ENCODE measurements at places on chromosomes 1 and 21.

DNA sequence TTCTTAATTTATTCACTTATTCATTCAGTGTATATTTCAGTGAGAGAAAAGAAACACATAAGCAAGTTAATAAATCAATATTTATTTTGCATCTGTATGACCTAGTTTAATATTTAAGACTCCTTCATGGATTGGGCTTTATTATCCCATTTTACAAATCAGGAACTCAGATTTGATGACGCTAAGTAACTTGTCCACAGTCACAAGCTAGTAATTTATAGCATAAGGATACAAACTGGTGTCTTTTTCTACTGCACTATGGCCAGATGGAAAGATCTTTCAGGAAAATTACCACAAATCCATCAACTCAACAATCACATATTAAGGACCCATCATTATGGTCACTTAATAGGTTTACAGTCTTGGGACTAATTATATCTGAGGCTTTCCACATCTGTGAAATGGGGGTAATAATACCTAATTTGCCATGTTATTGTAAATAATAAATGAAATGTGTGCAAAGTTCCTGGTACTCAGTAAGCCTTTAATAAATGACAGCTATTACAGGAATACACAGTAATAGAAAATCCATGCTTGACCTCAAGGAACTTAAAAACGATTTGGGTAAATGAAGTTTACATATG lies 13.3 kb downstream of the CDKN2C start:
- no peak for DNase-seq

- DNase-seq = no peak
These were observed 90.2 kb upstream of the SGIP1 start for GRCh38 chr1:66443793-66444192.

DNA sequence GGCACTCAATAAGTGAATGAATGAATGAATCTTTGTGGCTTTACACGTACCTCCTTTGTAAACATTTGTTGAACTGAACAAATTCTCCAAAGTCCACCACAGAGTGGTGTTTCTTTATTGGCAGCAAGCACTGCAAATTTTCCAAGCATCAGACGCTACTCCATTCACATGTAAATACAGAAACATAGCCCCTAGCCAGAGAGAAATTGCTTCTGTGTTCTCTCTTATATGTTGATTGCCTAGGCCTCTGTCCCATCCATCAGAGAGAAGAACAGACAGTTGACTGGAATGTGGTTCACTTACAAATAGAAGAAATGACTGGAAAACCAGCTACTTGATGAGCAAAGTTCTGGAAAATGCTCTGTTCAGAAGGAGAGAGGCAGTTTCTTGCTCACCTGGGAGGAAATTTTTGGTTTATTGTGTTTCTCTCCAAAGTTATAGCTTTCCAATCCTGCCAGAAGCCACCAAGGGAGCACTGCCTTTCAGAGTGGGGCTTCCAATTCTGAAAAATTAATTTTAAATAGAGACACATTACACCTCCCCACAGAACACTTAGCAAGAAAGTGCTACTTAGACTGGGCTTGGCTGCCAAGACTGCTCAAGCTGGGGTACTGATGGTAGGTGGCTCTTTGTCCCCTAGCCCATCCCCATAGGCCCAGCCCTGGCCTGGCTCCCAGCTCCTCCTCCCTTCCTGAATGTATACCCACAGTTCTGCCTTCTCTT lies 18.1 kb upstream of the KIRREL1 start:
- DNase-seq = no peak

- no peak for DNase-seq
These were observed 3.5 kb downstream of the KRTAP10-9 start for GRCh38 chr21:44630440-44630839.

DNA sequence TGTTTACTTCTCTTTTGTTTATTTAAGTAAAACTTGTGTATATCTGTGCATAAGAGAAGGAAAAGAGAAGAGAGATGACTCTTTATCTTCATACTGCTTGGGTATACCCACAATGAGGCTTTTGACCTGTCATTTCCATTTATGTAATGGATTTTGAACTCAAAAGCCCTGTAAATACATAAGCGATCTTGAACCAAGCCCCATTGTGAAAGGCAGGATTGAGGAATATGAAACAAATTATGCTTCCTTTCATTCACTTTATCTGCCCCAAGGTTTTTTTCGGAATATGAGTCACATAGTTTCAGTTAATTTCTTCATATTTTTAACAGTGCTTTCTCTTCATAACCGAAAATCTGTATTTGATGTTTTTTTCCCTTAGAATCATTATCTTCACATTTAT lies 21.4 kb downstream of the CNST start:
- DNase-seq = no peak

DNA sequence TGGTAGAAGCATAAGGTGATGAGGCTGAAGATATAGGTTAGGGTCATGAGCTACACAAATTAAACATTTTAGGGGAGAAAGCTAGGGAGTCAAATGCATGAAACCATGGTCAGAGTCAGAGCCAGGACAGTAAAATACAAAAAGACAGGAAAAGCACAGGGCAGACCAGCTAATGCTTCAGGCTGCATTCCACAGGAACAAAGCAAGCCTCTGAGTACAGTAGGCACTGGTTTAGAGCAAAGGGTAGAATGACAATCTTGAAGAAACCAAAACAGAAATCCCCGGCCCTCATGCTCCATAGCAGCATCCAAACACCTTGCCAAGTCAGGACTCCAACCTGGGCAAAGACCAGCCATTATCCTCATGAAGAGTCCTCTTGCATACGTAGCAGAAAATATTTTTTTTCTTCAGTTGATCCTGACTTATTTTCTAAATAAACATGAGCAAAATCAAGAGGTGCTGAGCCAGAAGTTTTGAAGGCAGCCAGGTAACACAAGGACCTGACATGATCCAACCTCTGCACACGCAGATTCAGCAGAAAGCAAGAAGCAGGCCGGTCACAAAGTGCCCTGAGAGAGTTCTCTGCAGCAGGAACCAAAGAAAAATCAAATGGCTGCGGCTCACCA lies 273.1 kb downstream of the TTLL7 start:
- no peak for DNase-seq

- no peak for DNase-seq
These were observed 217.7 kb downstream of the URB2 start for GRCh38 chr1:229843627-229844238.

- DNase-seq = no peak
These were observed 28.0 kb upstream of the LRRN2 start for GRCh38 chr1:204713541-204713940.

- no peak for DNase-seq
These were observed 53.8 kb upstream of the LRRC8C start for GRCh38 chr1:89578946-89579684.

DNA sequence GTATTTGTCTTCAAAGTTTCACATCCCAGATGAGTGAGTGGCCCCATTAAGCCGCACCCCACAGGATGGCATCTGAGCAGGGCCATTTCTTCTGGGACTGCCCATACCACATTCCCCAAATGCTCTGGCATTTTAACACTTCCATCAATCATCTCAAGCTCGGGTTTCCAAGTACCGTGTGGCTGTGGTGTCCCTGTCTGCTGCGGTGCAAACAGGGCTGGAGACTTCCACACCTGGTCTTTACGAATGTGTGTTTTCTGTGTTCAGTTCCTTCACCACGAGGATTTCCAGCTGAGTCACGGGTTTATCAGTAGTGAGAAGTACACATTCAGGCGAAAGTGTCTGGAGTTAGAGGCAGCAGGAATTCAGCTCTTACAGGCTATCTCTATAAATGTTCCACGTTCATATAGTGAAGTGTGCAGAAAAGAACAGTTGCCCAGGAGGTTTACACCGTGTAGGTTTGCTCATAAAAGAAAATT lies 195.2 kb downstream of the RHOU start:
- DNase-seq = no peak

DNA sequence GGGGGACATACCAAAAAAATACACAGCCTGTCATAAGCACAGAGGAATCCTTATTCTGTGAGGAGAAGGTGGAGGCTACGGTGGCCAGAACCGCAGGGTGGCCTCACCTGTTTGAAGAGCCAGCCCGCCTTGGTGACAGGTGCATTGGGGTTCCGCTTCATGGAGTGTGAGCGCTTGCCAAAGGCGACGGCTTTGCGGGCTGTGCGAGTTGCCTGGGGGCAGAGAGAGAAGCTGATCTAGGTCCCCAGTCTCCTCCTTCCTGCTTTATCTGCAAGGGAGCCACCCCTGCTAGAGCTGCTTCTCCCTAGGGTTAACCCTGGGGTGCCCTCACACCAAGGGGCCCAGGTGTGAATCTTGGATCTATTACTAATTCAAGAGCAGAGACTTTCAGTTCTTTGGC lies 54.3 kb upstream of the GOLT1A start:
- no peak for DNase-seq

- DNase-seq = no peak
These were observed 14.1 kb downstream of the ZBTB18 start for GRCh38 chr1:244065063-244065793.

DNA sequence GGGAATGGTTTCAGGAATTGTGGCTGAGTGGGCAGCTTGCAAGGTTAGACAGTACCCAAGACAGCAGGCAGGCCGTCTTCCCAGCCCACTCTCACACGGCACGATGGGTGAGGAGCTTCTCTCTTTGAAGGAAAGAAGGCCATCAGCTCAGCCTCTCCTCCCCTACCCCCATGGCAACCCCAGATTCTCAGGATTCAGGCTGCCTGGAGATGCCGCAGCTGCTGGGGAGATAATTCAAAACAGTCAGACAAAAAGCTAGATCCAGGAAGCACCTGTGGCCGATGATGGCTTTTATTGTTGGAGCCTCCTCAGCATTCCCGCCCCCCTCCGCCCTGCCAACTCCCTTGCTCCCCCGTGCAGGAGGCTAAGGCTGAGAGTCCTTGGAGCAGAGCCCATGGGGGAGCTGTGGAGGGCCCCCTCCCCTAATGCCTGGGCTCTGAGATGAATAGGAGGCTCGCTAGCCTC lies 220.5 kb downstream of the TRABD2B start:
- DNase-seq = no peak

DNA sequence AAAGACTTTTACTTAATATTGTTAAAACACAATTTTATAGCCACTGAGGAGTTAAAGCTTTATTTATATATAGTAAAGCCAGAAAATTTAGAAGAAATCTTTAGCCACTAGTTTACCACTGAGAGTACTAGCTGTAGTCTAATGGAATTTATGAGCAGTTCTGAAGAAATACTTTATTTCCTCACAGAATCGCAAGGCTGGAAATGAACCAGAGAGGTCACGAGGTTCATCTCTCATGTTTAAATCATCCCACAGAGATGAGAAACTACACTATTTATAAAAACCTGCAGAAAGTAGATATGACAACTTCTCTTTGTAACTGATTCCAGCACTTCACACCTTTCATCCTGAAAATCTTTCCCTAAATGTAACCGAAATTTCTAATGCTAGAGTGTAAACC lies 26.0 kb downstream of the ADGRL4 start:
- DNase-seq = no peak

- no peak for DNase-seq
These were observed 4.9 kb upstream of the PRDM2 start for GRCh38 chr1:13694886-13695684.

- DNase-seq = no peak
These were observed 326.5 kb upstream of the PROX1 start for GRCh38 chr1:213661302-213661701.

DNA sequence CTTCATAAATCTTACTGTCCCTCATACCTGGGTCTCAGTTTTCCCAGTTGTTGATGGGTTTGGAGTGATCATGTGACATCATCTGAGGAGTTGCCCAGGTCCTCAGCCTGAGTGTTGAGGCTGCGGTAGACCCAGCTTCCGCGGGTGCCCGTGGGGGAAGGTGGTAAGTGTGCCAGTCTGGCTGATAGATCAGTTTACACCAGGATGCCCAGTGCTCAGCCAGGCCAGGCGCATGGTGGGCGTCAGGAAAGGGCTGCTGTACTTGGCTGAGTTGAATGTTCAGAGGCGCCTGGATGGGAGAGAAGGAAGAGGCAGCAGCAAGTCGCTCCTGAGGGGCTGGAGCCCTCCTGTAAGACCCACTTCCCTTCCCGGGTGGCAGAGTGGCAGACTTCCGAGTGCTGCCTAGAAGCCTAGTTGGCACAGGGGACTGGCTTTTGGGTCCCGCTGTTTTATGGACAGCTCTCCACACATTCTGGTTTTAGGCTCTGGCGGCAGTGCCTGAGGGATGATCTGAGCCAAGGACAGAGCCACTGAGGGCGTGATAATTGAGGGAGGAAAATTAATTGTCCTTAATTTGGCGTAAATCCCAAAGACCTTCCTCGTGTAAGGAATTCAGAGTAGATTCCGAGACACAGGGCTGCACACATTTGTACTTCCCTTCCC lies 35.8 kb downstream of the PTPRF start:
- no peak for DNase-seq

DNA sequence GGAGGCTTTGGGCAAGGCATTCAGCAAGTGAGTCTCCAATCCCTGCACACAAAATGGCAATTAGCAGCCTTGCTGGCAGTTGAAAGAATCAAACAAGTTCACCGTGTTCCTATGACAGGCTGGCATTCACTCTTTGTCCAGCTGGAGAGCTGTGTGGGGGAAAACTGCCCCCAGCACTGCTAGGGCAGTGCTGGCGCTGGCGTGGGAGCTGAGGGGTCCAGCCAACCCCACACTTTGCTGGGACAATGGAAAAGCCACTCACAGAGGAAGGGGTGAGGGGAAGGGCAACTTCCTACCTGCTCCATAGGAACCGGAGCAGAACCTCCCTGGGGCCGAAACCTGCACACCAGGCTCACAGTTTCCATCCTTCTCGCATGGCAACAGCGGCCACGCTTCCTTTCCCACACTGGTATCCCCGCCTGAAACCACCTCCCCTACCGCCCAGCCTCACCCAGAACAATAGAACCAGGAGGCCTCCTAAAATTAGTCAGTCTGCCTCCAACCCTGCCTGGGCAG lies 26.7 kb upstream of the KCNN3 start:
- no peak for DNase-seq

DNA sequence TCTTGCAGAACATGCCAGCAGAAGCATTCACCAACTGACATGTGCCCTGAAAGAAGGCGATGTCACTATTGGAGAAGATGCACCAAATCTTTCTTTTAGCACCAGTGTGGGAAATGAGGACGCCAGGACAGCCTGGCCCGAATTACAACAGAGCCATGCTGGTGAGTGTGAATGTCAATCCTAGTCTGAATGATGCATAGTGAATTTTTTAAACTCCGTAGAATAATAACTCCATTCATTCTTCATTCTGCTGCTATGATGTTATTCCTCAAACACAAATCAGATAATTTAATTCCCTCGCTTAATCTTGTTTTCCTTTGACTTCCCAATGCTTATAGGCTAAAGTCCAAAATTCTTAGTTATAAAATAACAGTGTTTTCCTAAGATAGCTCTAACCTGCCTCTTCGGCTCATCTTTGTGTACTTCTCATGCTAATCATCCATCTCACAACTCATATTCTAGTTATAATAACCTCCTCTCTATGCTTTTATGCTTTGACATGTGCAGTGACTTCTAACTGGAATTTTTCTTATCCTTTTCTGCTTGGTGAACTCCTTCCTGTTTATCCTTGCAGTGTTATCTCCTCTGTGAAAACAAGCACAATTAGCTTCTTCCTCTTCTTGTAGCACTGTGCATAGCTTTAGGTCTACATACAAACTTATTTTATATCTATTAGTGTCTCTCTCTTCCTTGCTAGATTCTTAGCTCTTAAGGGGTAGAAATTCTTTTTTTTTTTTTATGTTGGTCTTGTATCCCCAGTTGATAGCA lies 14.4 kb downstream of the SDCCAG8 start:
- no peak for DNase-seq

GRCh38 chr1:40352126-40352525 lies 21.4 kb upstream of the SMAP2 start:
- no peak for DNase-seq

- DNase-seq = no peak
These were observed 7.4 kb downstream of the CD48 start for GRCh38 chr1:160704250-160704649.

Data from stimulated activated naive CD4-positive, alpha-beta T cell (primary cell).